Thyroid gland (tissue), 4 donors: ENCODE measurements at places on chromosomes 3 and 15. TPM values are rescaled to one million over a fixed set of nuclear protein-coding genes. Genes with fewer than 3 reads are reported as not detected.

The HYAL1 gene
- 8.5 TPM for total RNA-seq

The CCDC54 gene
- 0.40 TPM for total RNA-seq

The PRKCI gene
- total RNA-seq = 78.1 TPM

The TLE3 gene
- 93.9 TPM for total RNA-seq

The MUC4 gene
- not detected for total RNA-seq

DNA sequence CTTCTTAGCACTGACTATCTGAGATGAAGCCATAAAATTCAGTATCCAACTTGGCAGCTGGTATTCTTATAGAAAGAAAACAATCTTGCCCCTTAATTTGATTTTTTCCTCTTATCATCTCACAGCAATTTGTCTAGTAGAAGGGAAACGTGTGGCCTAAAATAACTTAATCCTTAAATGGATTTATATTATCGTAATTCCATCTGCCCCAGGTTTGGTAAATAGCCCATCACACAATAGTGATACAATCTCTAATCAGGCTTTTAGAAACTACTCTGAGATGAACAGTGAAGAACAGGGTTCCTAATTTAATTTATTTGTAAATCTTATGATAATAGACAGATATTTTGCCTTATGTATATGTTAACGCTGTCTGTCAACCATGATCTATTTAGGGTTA lies 24.8 kb downstream of the PEX5L start:
- no peak for DNase-seq

DNA sequence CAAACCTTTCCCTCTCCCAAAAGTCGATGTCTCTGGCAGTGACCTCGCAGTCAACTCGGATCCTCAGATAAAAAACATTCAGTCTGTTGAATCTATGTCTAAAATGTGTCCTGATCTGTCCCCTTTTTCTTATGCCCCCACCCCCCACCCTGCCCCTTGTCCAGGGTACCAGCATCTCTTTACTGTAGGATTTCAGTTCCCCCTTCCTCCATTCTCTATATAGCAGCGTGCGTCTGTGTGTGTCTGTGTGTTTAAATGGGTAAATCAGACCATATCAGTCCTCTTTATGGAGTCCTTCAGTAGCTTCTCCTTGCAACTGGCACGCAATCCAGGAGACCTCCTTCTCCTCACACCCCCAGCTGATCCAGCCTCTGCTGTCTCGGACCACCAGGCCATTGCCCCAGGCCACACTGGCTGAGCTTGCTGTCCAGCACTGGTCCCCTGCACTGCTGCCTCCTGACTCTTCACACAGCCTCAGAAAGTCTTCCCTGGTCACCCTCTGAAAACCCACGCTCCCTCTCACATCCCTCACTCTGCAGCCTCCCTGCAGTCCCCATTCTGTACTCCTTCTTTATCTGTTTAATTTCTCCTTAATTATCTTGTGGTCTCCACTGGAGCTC lies 1.5 kb downstream of the LRRK1 start:
- DNase-seq = no peak

DNA sequence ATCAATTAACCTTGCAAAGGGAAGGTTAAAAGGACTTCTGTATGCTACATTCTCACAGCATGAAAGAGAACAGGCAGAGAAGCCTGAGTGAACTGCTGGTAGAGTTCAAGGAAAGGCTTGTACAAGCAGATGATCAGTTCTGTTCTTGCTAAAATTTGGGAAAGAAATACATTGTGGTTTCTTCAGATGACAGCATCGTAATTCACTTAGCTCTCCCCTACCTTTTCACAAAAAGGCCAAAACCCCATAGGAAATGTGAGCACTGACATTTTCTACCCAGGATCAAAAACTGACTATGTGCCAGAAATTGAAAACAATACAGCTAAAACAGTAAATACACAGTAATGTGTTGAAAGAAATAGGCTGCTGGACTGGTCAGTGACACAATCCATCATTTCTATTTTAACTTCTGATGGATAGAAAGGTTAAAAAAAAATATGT lies 216.4 kb downstream of the DPH6 start:
- no peak for DNase-seq

GRCh38 chr3:32430900-32431299 lies 39.2 kb downstream of the CMTM7 start:
- no peak for DNase-seq

DNA sequence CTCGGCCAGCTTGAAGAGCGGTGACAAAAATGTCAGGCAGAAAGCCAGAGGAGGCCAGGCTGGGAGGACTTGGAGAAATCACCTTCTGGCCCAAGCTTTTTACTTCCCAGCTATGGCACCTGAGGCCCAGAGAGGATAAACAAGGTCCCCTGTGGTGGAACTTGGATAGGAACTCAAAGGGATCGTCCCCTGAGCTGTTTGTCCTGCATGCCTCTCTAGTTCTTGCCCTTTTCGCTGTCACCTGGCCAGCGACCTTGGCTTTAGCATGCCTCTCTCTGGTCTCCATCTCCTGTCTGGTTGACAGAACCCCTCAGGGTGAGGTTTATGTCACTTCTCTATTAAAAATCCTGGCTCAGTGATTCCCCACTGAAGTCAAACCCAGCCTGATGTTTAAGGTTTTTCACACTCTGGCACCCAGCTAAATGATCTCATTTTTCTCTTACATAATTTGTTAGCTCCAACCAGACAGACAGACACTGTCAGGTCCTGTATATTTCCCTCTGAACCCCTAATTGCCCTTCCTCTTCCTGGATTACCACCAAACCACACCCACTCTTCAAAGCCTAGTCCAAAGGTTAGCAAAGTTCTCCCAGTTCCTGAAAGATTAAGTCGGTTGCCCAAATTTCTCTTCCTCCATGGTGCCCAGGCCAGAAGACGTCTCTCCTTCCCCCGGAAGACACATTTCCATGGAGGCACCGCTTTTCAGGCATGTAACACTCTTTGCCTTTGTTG lies 169.1 kb downstream of the FAM43A start:
- DNase-seq = no peak

- no peak for DNase-seq
Observed at GRCh38 chr3:170780955-170781354, 89.0 kb downstream of the RPL22L1 start.

- no peak for DNase-seq
Observed at GRCh38 chr15:85723960-85724945, 70.5 kb downstream of the KLHL25 start.

DNA sequence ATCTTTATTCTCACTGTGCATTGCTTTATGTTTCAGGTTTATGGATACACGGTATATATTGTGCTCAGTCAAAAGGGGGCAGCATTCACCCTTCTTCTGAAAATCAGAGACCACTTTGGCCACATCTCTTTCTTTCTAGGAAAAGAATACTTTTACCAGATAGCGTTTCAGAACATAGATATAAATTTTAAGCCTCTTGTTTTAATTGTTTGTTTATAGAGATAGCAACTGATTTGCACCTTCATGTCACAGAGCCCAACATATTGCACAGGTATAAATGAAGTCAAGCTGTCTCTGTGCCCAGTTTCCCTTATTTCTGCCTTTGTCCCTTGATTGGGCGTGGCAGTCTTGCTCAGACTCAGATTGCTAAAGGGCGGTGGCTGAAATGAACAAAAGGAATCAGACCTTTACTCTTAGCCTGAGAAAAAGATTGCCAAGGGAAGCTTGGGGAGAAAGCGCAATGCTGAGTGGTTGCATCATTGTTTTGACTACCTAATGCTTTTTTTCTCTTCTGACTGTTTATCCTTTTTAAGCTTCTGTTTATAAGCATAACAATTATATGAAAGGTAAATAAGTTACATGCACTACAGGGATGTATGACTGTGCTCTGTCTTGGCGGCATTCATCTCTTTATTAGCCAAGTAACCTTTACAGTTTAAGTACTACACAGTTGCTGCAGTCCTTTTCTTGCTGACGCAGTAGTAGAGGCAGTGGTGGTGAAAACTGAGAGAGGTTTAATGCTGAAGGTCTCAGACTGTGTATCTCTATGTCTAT lies 70.8 kb upstream of the ZBTB20 start:
- no peak for DNase-seq

DNA sequence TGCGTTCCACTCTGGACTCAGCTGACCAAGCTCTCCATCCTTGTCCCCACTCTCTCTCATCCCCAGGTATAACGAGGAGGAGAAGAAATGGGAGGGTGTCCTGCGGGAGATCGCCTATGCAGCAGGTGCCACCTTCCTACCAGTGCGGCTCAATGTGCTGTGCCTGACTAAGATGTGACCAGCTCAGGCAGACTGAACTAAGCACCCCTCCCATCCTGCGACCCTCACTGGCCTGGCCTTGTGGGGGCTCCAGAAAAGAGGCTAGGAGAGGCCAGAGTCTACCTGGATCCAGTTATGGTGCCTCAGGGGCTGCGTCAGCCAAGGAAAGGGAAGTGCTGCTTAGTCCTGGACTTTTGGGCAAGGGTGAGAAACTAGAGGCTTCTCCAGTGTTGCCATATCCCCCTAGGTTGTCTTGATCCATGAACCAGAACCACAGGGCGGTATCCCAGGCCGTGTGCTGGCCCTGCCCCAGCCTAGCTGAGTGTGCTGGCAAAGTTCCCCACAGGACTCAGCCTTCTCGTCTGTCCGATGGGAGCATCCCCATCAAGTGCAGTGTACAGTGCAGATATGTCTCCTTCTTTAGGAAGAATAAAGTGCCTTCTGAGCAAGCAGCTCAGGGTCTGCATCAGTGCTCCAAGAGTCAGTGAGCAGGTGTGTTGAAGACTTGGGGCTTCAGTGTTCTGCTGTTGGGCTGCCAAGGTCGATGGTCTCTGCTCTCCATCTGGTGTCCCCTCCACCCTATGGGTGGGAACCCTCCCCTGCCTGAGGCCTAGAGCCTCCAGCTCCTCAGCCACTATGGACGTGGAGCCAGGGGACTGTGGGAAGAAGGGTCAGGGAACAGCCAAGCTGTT lies 6.7 kb downstream of the KLHL40 start:
- no peak for DNase-seq

- peak; percentile 46 for DNase-seq
Observed at GRCh38 chr15:83559310-83559966, 94.5 kb upstream of the ADAMTSL3 start.

DNA sequence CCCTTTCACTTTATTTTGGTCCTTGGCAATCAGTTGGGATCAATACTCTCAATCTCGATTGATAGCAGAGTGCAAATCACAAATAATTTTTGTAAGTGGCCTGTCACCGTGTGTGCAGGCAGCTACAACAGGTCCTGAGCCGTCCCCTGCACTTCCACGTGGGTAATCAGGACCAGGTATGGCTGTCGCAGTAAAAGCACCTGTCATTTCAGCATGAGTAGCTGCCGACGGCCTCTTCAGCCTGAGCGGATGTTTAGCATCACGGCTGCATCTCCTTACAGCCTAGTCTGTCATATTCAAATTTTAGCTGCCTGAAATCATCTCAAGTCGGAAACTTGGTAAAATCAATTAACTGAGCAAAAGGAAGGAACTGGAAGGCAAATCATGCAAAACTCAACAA lies 53.0 kb upstream of the FOXP1 start:
- DNase-seq = no peak

DNA sequence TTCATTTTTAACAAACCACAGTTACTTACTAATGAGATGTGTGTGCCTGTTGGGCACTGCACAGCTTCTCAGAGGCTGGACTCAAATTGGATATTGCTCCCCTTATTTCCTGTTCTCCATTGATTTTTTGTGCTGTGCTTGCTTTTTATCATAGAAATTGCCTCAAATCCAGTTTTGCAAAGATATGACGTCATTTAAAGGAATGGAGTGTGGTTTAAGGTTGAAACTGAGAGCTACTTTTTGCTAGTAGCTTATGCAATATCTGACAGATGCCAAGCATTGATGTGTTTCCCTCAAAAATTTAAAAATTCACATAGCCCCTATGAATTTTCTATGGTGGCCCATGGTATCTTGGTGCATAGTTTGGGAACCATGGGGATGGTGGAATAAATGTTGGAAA lies 67.7 kb upstream of the ROPN1 start:
- DNase-seq = no peak

DNA sequence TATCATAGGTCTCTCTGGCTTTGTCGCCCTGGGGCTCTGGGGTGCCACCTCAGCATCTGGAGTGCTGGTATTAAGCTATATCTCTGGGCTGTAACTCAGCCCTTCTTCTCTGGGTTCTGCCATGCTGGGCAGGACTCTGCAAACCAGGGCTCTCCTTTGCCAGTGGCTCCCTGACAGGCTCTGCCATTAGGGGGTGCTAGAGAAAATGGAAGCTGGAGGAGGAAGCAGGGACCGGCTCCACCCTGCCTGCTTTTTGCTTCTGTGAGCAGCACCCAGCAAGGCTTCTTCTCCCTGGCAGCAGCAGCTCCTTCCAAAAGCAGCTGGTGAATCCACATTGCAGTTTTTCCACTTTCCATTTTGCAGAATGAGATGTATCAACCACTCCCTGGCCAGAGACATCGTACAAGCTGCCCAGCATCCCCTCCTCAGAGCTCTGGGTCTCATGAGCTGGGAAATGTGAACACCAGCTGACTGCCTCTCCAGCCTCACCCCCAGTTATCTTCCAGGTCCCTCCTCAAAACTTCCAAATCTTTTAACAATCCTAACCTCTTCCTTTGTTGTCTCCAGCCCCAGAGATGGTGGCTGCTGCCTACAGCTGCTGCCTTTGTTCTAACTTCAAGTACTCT lies 165.0 kb downstream of the ABHD5 start:
- peak; percentile 64 for DNase-seq

- no peak for DNase-seq
Observed at GRCh38 chr15:58715266-58715917, 34.1 kb downstream of the ADAM10 start.

DNA sequence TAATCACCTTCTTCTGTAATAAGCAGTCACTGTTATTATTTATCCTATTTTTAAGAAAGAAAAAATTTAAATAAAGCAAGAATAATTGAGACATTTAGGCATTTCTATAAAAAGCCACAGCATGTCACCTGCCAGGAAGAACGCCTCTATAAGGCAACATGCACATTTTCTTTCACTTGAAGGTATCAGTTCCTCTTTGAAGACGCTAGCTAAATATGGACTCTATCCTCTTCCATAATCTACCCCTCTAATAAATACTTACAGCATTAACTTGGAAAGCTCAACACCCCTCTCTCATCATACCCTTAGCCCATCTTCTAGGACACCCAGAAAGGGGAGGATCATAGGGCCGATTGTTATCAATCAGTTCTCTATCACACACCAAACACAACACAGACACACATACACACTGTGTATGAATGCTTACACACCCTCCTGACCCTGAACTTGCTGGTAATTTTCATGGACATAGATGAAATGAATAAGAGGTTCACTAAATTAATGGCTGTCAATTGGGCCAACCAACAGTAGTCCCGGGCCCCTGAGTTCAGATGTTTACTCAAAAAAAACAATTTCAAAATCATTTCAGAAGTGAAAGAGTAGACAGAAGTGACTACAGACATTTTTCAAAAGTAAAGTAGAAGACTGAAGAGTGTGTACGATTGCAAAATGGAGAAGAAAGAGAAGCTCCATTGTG lies 102.5 kb downstream of the ZMAT3 start:
- DNase-seq = no peak

- DNase-seq = no peak
Observed at GRCh38 chr3:186705882-186706780, 11.0 kb upstream of the KNG1 start.

GRCh38 chr15:31472636-31473384 lies 146.2 kb downstream of the KLF13 start:
- peak; percentile 43 for DNase-seq

DNA sequence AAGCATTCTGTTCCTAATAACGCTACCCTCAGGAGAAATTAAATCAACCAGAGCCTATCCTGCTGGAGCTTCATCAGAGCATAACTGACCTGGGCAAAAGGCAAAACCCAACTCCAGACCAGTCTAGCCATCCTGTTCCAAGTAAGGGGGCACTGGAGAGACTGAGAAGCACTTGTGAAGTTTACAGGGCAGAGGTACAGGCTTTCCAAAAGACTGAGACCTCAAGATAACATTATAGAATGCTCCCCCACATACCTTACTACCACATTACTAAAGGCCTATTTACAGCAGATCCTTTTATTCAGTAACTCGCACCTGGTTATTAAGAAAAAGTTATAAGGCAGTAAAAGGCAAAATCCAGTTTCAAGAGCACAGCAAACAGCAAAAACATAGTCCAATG lies 35.5 kb downstream of the RFX7 start:
- peak; percentile 23 for DNase-seq
